Activated T-helper 2 cell treated with anti-CD3 and anti-CD28 coated beads, Interferon-gamma antibody, Interleukin-2, Interleukin-4, amounts not matched to agents 10 μg/mL and 5 μg/mL and 100 μg/mL, durations not matched to agents 14 hours and 24 hours and 36 hours (primary cell): ENCODE measurements at places on chromosomes 3 and 15.
A peak's percentile ranks its signal among the peaks of the same experiment; 100 is the strongest.

DNA sequence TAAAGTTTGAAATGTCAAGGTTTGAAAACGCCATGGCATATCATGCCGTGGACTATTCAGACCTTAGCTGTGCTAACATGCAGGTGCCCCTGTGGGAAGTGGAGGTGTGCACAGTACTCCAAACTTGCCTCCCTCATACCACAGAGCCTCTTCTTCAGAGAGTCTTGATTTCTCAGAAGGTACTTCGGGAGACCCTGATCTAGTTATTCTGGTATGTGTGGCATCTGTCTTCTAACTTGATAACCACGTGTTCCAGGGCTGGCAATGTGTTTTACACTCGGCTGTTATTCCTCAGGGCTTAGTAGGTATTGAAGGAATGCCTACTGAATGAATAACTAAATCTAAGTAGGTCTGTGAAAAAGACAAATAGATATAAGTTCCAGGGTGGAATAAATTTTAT is 309.9 kb downstream of the CLSTN2 start:
- DNase-seq: no peak

GRCh38 chr3:59751606-59752005 is 701.8 kb upstream of the CFAP20DC start:
- DNase-seq: no peak

GRCh38 chr15:57595011-57595866 is 3.5 kb downstream of the MYZAP start:
- DNase-seq: no peak

DNA sequence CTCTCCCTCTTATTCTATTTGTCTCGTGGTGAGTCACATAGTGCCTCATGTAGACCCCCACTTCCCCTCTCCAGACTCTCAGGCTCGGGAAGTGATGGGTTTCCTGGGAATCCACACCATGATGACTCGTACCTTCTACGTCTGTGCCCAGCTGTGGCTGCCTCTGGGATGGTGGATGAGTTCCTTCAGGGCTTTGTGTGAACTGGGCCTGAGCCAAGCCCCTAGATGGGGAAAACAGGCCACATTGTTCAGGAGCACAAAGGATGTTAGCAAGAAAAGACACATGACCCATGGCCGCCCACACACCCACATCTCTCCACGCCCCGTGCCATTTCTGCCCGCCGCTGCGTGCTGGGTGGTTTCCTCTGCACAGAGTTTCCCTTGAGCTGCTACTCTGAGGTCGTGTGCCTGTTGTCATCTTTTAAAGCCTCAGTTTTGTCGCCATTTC is 10.5 kb downstream of the ISG20 start:
- DNase-seq: peak; percentile 52

GRCh38 chr3:145971186-145971585 is 189.8 kb downstream of the PLOD2 start:
- DNase-seq: no peak

GRCh38 chr3:171556148-171556547 is 95.9 kb upstream of the TNIK start:
- DNase-seq: no peak

GRCh38 chr3:170331143-170331542 is 26.4 kb upstream of the SKIL start:
- no peak for DNase-seq

GRCh38 chr3:10292505-10293419 is at the start of gene GHRL:
Gene GHRL (minus strand): TSS chr3:10292947. CDS start chr3:10290180, 2,767 bp downstream.
- DNase-seq: no peak

DNA sequence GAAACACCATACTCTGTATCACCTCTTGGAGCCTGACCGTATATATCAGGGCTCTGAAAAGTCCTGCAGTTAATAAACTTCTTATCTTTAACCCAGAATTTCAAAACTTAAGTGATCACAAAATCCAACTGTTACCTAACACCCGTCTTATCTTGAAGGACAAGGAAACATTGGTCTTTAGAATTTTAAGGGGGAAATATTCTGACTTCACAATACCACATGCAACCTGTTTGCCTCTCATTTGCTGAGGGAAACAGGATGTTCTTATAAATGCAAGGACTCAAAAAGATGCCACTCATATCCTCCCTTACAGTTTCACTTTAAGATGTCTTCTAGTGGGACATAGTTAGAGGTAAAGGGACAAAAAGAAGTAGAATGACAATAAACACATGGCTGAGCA is 67.9 kb downstream of the CRTC3 start:
- DNase-seq: no peak

- no peak for DNase-seq
Measured at GRCh38 chr3:48236531-48236930, 4.4 kb upstream of the ZNF589 start.

DNA sequence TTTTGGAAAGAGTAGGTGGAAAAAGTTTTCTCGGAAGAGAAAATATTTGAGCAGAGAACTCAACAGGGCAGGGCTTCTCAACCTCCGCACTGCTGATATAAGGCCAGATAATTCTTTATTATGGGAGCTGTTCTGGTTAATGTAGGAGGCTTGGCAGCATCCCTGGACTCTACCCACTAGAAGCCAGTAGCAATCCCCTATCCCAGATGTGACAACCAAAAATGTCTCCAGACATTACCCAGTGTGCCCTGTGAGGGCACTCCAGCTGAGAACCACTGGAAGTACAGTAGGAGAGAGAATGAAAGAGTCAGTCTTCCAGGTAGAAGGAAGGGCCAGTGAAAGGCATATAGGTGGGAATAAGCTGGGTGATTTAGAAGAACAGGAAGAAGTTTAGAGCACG is 647.8 kb upstream of the ADAMTS9 start:
- no peak for DNase-seq

- DNase-seq: no peak
Measured at GRCh38 chr15:68199340-68199739, 5.8 kb downstream of the CALML4 start.

GRCh38 chr15:45377609-45378148 is 665 bp downstream of the GATM start:
- no peak for DNase-seq

GRCh38 chr3:24363242-24363641 is 131.4 kb downstream of the THRB start:
- no peak for DNase-seq

- no peak for DNase-seq
Measured at GRCh38 chr3:107514453-107514852, 8.3 kb upstream of the BBX start.

DNA sequence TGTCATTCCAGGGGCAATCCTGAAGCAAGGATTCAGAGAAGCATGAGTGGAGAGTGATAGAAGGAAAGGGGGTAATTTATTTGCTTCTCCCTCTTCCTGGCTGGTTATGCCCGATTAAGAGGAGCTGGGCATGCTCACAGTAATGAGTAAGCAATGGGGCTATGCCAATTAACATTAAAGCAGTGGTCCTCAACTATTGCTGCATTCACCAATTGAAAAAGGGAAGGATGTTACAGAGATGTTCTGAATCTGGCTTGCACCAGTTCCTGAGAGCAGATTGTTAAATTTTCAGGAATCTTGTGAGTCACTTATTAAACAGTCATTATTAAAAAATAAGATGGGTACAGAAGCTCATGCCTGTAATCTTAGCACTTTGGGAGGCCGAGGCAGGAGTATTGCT is 85.9 kb upstream of the ZBTB20 start:
- no peak for DNase-seq

- DNase-seq: no peak
Measured at GRCh38 chr3:40417845-40418543, 31.0 kb downstream of the ENTPD3 start.

DNA sequence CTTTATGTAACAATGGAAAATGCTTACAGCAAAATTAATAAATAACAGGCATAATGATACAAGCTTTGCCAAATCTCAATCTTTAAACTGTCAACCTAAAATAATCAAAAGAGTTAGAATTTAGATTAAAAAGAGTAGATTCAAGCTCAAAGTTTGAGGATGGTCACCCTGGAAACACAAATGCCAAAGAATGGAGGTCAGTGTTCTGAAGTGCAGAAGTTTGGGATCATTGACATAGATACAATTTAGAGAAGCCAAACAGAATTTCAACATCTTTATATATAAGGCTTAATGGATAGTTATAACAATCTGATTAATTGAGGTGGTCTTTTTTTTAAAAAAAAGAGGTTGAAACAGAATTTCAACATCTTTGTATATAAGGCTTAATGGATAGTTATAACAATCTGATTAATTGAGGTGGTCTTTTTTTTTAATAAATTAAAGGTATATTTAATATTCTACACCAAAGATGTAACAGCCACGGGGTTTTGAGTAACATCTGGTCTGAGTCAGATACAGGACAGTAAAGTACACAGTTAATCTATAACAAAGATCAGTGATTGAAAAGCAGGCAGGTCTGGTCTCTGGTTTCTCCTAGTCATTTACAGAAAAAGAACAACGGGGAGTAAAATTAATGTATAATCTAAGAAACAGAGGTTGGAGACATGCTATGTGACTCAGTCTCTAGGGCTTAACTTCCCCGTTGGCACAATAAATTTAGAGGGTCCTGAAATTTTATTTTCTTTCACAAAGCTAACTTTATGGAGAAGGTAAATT is 490.7 kb downstream of the GBE1 start:
- DNase-seq: no peak

DNA sequence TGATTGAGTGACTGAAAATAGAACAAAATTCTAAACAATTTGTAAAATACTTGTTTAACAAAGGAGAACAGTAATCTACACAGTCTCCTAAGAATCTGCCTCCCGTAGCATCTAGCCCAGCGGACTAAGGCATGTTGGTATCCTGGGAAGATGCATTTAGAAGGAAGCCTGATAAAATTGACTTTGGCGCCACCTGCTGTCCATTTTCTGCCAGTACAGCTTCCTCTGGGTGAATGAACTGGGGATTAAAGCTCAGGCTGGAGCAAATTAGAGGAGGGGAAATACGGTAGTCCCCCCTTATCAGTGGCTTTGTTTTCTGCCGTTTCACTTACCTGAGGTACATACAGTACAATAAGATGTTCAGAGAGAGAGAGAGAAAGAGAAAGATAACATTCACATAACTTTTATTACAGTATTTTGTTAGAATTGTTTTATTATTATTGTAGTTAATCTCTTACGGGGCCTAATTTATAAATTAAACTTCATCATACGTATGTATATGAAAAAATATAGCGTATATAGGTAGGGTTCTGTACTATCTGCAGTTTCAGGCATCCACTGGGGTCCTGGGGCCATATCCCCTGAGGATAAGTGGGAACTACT is 191.6 kb downstream of the GAP43 start:
- peak; percentile 45 for DNase-seq

- no peak for DNase-seq
Measured at GRCh38 chr3:158702815-158703481, 29.3 kb downstream of the RARRES1 start.

GRCh38 chr3:181313335-181313734 is 323.8 kb upstream of the DNAJC19 start:
- DNase-seq: no peak

- no peak for DNase-seq
Measured at GRCh38 chr3:168467115-168467714, 371.5 kb upstream of the GOLIM4 start.

- peak; percentile 9 for DNase-seq
Measured at GRCh38 chr3:59286791-59287531, 237.1 kb upstream of the CFAP20DC start.

- no peak for DNase-seq
Measured at GRCh38 chr3:72763751-72764440, 84.3 kb downstream of the SHQ1 start.

DNA sequence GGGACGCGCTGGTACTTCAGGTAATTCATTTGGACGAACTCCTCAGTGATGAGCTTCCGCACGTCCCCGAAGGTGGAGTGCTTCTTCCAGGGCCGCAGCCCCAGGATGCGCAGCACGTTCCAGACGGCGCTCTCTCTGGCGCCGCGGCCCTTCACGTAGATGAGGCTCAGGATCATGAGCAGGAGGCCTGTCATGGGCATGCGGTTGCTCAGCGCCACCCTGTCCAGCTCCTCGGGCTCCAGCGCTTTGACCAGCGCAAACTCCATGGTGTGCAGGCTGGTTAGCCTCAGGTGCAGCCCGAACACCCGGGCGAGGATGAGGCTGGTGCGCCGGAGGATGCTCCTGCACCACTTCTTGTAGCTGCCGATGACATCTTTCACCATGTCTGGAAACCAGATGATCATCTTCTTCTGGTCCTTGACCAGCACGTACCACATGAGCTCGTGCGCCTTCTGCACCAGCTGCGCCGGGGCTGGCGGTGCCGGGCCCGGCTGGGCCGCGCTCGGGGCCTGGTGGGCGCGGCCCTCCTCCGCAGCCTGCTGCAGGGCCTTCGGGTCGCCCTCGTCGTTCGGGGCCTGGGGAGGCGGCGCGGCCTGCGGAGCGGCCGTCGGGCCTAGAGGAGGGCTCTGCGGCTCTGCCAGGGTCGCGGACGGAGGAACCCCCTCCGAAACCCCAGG is 501 bp downstream of the NDN start:
- no peak for DNase-seq

- no peak for DNase-seq
Measured at GRCh38 chr3:51052562-51052961, 332.5 kb upstream of the MANF start.

- DNase-seq: no peak
Measured at GRCh38 chr15:98787936-98788757, 139.8 kb downstream of the IGF1R start.

- no peak for DNase-seq
Measured at GRCh38 chr3:45611628-45612081, 17.1 kb downstream of the LIMD1 start.

DNA sequence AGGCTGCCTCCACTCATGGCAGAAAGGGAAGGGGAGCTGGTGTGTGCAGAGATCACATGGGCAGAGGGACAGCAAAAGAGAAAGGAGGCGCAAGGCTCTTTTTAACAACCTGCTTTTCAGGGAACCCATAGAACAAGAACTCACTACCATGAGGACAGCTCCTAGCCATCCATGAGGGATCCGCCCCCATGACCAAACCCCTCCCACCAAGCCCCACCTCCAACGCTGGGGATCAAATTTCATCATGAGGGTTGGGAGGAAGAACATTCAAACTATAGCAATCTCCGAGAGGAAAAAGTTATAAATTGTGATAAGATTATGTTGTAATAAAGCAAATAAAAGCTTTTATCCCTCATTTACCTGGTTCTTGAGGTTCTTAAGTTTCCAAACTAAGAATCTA is 84.7 kb upstream of the LMCD1 start:
- DNase-seq: no peak

- no peak for DNase-seq
Measured at GRCh38 chr3:177119829-177120228, 77.5 kb downstream of the TBL1XR1 start.

GRCh38 chr15:31133890-31134289 is 32.4 kb upstream of the TRPM1 start:
- no peak for DNase-seq
